ENCODE measurements at places on chromosomes 3 and 15.

- no peak for DNase-seq
Measured at GRCh38 chr15:52417521-52417920, 111.2 kb downstream of the MYO5A start.

DNA sequence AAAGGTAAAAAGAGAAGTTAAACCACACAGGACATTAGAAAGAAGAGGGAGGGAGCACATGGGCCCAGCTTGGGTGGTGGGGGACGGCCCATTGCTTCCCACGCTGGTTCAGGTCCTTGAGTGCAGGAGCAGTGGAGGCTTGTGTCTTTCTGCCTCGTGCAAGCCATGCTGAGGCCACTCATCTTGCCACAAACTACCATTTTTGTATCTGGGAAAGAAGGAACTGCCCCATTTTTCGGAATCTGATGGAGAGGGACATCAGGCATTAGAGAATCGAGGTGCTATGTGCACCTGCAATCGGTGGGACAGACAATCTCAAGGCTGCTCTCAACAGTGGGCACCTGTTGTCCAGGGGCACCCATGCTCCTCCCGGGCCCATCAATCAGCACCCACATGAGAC, 234.5 kb downstream of the KLF13 start:
- no peak for DNase-seq

DNA sequence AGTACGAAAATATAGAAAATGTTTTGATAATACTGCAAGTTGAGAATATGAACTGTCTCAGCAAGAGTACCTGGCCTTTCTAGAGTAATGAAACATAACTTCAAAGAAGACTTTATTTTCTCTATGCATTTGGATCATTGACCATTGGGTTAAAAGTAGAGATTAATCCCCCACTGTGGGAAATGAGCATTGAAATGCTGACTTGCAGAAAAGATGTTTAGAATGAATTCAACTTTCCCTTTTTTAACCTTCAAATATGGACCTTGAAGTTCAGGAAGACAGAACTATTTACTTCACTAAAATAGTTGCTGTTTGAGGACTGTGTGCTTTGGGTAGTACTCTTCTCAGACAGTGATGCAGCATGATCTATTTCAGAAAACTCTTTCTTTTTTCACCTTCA, 75.7 kb downstream of the NLGN1 start:
- no peak for DNase-seq

DNA sequence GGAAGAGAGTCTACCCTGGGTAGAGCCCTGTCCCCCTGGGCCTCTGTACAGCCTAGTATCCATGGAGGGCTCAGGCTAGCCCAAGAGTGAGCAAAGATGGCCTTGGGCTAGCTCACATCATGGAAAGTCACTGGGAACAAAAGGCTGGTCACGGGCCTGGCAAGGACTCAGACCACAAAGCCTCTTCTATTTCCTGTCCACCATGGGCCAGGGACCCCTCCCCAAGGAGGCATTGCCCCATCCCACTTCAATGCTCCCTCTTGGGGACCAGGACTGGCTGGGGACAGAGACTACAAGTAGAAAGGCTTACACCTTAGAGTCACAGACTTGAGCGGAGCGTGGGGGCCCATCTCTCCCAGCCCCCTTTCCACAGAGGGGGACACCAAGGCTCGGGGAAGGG, 16.9 kb downstream of the DUSP7 start:
- DNase-seq: no peak

GRCh38 chr3:172154768-172155664, 115.6 kb downstream of the FNDC3B start:
- no peak for DNase-seq

DNA sequence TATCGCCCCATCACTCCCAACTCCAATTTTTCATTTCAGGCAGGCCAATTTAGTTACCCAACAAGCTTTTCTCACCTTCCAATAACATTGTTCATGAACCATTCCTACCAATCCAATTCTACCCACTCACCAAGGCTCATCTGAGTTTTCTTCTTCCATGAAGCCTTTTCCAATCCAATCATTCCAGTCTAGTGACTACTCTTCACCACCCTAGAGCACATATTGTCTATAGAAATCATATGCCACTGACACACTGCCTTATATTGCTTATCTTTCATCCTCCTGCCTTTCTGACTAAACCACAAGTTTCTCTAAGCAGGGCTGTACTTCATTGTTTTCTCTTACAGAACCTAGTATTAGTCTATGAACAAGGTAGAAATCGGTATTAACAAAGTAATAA, 11.4 kb downstream of the CCDC14 start:
- DNase-seq: no peak

- no peak for DNase-seq
Measured at GRCh38 chr3:194766845-194767244, 81.2 kb downstream of the FAM43A start.

DNA sequence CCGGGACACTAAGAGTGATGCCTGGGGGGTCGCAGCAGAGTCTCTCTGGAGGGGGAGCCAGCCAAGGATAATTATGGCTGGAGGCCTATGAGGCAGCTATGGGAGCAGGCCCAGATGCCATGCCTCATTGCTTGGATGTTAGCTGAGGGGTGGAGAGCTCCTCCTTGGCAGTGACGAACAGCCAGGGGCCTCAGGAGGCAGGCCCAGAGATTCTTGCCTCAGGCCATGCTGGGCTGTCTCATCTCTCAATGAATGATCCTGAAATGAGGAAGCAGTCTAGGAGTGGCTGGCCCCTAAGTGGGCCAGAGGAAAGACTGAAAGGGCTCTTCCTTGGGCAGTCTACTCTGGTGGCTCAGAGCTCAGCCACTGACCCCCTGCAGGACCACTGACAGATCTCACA, 21.3 kb downstream of the KIF9 start:
- DNase-seq: no peak

GRCh38 chr3:65126527-65127410, 439.0 kb upstream of the ADAMTS9 start:
- no peak for DNase-seq

GRCh38 chr15:96344060-96344705, 13.7 kb downstream of the NR2F2 start:
- DNase-seq: no peak

DNA sequence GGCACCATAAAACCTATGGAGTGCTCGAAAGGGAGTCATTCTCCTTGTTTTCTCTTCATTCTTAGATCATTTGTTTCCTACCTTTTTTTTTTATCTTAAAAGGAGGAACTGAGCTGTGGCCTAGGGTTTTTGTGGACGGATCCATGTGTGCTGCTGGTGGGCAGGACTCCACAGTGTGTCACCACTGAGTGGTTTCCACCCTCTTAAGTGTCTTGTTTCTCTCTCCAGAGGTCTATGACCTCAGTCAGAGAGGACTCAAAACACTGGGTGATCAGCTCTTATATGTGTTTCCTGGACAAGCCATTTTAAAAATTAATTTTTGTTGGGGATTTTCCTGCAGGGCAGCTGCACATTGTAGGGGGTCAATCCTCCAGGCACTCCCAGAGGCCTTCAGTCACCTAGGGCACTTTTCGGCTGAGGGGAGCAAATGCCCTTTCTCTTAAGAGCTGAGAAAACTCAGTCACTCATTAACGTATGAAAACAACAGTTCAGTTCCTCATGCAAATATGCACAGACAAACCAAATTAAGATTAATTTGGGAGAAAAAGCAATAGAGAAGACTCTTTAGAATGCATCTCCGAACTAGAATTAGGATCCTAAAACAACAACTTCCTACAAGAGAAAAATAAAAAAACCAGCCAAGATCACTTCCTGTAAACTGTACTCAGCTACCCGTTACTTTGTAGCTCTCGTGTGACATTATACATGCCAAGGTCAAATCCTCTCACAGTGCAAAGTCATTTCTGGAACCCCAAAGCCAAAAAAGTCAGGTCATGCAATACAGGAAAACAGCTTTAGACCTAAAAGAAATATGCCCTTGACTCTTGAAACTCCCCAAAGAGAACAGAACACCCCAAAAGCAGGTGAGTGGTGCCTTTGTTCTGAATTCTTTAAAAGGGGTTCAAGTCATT, 27.6 kb upstream of the FAM3D start:
- no peak for DNase-seq

DNA sequence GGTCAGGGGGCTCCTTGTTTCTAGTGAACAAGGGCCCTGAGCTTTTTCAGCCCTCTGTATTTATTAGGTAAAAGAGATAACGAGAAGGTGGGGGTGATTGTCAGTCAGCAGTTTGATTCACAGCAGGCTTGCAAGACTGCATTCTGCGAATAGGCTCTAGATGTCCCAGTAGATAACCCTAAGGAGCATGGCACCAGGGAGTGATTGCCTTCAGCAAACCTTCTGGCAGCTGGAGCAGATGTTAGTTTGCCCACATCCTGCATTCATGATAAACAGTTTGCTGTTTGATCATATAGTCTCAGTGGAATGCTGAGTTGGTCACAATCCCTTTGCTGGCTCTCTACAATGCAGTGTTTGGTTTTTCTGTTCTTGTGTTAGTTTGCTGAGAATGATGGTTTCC, 161.3 kb upstream of the GADL1 start:
- no peak for DNase-seq

DNA sequence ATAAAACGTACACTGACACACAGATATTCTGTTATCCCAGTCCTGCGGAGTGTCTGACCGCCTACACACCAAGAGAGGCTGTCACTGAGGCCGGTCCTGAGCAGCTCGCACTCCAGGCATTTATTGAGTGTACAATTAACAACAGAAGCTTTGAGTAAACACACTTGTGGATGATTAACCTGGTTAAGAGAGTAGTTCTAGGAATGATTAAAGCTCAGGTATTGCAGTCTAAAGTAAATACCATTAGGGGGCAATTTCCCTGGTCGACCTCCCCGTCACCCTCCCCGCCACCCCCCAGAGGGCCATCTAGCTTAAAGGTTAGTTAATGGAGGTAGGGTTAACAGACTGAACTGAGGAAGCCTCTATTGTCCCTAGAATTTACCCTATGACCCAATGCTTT, 1278.5 kb downstream of the NSUN3 start:
- DNase-seq: no peak

All from bone marrow (tissue), 2 donors.